ENCODE measurements at places on chromosomes 12 and 14. TPM values are rescaled to one million over a fixed set of nuclear protein-coding genes. Genes with fewer than 3 reads are reported as not detected.

GRCh38 chr14:100844082-100844408, 18.1 kb downstream of the MEG3 start:
- DNase-seq: no peak

- no peak for DNase-seq
These were observed 3.3 kb downstream of the BRMS1L start for GRCh38 chr14:35829449-35829848.

GRCh38 chr12:52452101-52452500, at the start of gene KRT6B:
Gene KRT6B (minus strand): TSS chr12:52452146. CDS start chr12:52452078, 68 bp downstream.
- no peak for DNase-seq

DNA sequence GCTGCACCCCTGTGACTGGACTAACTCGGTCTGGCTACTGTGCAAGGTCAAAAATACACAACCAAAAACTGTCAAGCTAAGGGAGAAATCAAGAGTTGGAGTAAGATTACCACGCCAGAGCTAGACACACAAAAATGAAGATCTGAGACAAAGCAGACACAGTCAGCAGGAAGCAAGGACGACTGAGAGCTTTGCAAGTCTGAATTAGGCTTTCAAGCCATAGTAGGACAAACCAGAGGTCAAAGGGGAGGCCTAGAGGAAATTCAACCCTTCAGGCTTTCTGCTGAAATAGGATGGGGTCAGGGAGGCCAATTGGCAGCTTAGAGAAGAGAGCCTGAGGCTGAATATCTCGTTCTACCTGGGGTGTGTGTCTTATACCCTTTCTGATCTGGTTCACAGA, 117.3 kb downstream of the LLPH start:
- DNase-seq: no peak

- DNase-seq: no peak
These were observed 136.8 kb downstream of the SRGAP1 start for GRCh38 chr12:63981343-63981742.

GRCh38 chr12:80655751-80656150, 51.7 kb upstream of the MYF6 start:
- DNase-seq: no peak

The AKAP6 gene
- 43.0 TPM for total RNA-seq

The C3AR1 gene
- total RNA-seq: 7.0 TPM

The CNTN1 gene
- total RNA-seq: 63.4 TPM

The PLEKHD1 gene
- 0.11 TPM for total RNA-seq

Measured in urinary bladder (tissue), 4 donors.